Stimulated activated CD4-positive, alpha-beta T cell treated with anti-CD3 and anti-CD28 coated beads, TNF-alpha, amount 100 ng/mL, for 24 hours (primary cell): ENCODE measurements at places on chromosomes 6 and 20.

DNA sequence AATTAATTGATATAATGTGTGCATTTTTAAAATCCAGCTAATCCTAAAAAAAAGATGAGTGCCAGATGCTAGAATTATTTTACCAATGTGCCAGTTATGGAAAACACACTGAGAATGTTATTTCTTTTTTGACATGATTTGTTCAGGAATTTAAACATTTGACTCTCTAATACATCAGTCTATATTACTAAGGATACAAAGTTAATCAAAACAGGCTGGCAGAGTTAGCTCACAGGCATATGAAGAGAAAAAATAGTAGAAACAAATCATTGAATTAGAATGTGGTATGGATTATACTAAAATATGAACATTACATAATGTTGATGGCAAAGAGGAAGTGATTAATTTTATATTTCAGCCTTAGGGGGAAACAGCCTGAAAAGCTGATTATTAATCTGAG lies 368.3 kb upstream of the GJE1 start:
- no peak for DNase-seq

- no peak for DNase-seq
Observed at GRCh38 chr6:24936641-24937317, 1.0 kb upstream of the RIPOR2 start.

- DNase-seq, result no peak
Observed at GRCh38 chr20:55053389-55053788, 578.0 kb downstream of the DOK5 start.

- no peak for DNase-seq
Observed at GRCh38 chr6:119476554-119476953, 127.0 kb upstream of the MAN1A1 start.

- no peak for DNase-seq
Observed at GRCh38 chr6:34557228-34557627, 1.1 kb upstream of the SPDEF start.

- no peak for DNase-seq
Observed at GRCh38 chr6:44276667-44277640, 6.7 kb downstream of the TMEM151B start.

DNA sequence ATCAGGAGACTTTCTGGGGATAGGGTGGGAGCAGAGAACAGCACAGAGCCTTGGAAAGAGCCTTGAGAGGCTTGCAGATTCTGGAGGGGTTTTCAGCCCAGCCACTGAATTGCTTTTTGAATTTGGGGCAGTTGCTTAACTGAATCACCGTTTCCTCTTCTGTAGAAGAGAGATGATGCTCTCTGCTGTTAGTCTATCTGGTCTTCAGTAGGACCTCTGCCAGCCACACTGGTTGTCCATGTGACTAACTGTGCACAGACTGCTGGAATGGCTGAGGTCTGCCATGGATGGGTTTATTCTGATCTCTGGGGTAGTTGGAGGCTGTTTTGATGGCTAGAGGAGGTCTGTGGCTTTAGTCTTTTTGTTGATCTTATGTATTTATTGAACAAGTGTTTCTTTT lies 21.4 kb upstream of the PRDM1 start:
- no peak for DNase-seq

- no peak for DNase-seq
Observed at GRCh38 chr6:165223736-165224135, 85.7 kb downstream of the C6orf118 start.

- DNase-seq, result no peak
Observed at GRCh38 chr6:115969930-115970273, 90.8 kb downstream of the FRK start.

GRCh38 chr6:29824144-29824543 lies 3.5 kb upstream of the HLA-G start:
- DNase-seq, result no peak

- DNase-seq, result no peak
Observed at GRCh38 chr6:53591873-53592272, 47.0 kb upstream of the GCLC start.

GRCh38 chr6:135346747-135347146 lies 150.8 kb downstream of the AHI1 start:
- DNase-seq, result no peak

DNA sequence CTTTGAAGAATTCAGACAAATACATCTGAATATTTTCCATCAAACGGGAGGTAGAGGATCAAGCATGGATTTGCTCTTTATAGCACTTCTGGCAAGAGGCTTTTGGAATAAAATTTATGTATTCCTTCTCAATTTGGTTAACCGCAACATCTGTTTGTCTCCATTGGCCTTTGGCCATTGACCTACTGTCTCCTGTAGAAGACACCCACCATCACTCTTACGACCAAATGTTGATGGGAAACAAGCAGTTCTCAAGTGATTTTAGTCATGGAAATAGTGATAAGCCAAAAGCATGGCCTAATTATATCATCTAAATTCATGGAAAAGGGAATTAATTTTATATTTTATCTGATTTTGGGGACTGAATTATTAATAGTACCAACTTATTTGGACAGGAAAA lies 591.9 kb downstream of the CD109 start:
- no peak for DNase-seq

DNA sequence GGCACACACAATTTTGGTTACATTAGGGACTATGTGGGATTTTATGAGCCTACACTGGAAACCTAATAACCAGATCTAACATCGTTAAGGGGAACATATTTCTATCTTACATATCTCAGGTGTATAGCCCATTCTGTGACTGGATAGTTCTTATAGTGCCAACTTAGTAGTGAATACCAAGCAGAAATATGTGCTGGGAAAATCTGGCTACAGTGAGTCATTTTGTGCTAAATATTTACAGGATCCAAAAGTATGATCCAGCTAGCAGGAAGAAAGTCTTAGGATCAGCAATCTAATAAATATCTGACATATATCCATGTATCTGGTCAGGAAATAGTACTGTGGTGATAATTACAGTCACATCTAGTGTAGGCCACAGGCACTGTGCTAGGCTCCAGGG lies 94.6 kb upstream of the INSM1 start:
- no peak for DNase-seq

- DNase-seq, result no peak
Observed at GRCh38 chr20:36102809-36103596, 51.5 kb upstream of the EPB41L1 start.

GRCh38 chr20:4350096-4350495 lies 334.7 kb upstream of the RNF24 start:
- DNase-seq, result no peak

DNA sequence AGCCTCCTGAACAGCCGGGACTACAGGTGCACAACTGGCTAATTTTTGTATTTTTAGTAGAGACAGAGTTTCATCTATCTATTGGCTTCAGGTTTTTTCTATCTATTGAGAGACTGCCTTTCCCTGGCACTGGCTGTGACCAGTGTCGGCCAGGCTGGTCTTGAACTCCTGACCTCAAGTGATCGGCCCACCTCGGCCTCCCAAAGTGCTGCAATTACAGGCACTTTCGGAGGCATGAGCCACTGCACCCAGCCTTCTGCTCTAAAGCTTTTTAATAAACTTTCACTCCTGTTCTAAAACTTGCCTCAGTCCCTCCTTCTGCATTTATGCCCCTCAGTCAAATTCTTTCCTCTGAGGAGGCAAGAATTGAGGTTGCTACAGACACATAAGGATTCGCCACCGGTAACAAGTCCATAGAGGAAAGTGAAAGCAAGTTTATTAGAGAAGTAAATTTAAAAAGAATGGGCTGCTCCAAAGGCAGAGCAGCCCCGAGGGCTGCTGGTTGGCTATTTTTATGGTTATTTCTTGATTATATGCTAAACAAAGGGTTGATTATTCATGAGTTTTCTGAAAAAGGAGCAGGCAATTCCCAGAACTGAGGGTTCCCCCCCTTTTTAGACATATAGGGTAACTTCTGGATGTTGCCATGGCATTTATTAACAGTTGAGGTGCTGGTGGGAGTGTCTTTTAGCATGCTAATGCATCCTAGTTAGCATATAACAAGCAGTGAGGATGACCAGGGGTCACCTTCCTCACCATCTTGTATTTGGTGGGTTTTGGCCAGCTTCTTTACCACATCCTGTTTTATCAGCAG lies 44.8 kb upstream of the RNGTT start:
- no peak for DNase-seq

DNA sequence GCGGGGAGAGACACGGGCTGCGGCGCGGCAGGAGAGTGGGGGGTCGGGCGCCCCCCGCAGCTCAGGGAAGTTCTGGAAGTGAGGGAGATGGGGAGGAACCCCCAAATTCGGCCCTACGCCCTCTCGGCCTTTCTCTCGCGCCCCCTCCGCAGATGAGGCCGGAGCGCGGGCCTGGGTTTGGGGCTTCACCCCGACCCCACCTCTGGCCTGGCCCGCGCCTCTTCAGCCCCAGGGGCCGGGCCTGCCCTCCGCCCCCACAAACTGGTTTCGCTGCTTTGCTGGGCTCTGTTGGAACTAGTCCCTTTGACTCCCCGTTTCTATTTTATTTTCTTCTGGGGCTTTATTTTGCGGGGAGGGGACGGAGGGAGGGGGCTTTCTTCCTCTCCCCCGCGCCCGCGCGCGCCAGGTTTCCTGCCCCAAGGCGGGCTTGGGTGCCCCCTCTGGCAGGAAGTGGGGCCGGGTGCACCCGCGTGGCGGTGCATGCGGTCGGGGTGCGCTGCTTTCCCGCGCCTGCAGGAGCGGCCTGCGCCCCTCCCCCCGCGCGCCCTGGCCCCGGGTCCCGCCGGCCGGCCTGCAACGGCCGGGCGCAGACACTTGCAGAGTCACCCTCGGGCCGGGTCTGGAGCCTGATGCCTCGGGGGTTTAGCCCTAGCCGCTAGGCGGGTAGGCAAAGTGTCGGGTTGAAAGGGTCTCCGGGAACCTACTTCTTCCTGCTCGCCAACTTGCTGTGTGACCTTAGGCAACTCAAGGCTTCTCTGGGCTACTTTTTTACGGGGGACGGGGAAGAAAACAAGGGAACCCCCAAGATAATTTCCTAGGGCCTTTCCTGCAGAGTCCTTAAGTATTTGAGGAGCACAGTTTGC lies 1.3 kb downstream of the HMGA1 start:
- DNase-seq, result peak; percentile 50

GRCh38 chr6:151284012-151284411 lies 44.2 kb downstream of the AKAP12 start:
- DNase-seq, result no peak

GRCh38 chr6:130997061-130997753 lies 65.8 kb downstream of the EPB41L2 start:
- no peak for DNase-seq

DNA sequence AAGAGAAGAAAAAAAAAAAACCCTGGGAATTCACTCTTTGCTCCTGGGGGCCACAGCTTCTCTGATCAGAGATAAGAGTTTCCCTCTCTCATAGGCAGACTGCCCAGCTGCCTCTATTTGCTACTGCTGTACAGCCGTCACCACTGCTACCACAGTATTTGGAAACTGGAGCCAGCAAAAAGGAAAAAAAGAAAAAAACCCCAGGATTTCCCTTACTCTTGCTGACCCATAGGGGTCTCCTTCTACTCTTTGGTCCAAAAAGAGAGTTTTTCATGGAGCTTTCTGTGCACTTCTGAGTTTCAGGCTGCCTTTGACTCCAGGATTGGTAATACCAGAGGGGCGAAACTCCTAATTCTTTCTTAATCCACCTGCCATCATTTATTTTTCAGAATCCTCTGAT lies 89.7 kb downstream of the MDGA1 start:
- DNase-seq, result no peak

GRCh38 chr6:168101590-168102314 lies 22.7 kb upstream of the FRMD1 start:
- DNase-seq, result no peak

GRCh38 chr6:151679081-151679480 lies 128.4 kb upstream of the ESR1 start:
- peak; percentile 34 for DNase-seq

- no peak for DNase-seq
Observed at GRCh38 chr6:170424604-170425126, 118.1 kb downstream of the FAM120B start.

GRCh38 chr6:123575188-123575587 lies 61.6 kb downstream of the TRDN start:
- no peak for DNase-seq

GRCh38 chr6:35687658-35688604 lies 784 bp downstream of the FKBP5 start:
- DNase-seq, result peak; percentile 51

GRCh38 chr6:77650098-77650663 lies 2.7 kb upstream of the MEI4 start:
- no peak for DNase-seq

GRCh38 chr6:391559-392440 lies at the start of gene IRF4:
TSS of gene IRF4 (plus strand) at chr6:391752. CDS start at chr6:393153, 1,401 bp downstream.
- peak; percentile 64 for DNase-seq
